Activated B cell treated with CpG ODN at 0.5 μM for 24 hours (primary cell): ENCODE measurements at places on chromosomes 5 and 9.

GRCh38 chr5:150052956-150053712 is 33.2 kb downstream of the CSF1R start:
- DNase-seq: no peak

DNA sequence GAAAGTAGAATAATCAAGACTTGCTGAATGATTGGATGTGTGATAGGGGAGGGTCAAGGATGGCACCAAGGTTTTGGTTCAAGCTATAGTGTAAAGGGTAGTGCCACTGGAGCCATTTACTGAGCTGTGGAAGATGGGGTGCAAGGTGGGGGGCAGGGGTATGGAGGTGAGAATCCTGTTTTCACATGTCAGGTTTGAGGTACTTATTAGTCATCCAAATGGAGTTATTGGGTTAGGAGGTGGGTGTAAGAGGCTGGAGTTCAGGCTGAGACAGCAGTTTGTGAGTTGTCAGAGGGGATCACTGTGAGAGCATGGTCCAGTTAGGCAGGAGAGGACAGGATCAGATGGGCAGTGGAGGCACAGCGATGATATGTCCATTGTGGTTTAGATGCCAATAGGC is 8.9 kb downstream of the PCBD2 start:
- DNase-seq: no peak

GRCh38 chr9:105219291-105219805 is 25.1 kb upstream of the SLC44A1 start:
- DNase-seq: no peak

- no peak for DNase-seq
Observed at GRCh38 chr9:89252651-89253267, 58.2 kb upstream of the CKS2 start.

- DNase-seq: no peak
Observed at GRCh38 chr9:133875131-133875530, 117.0 kb downstream of the VAV2 start.

- no peak for DNase-seq
Observed at GRCh38 chr5:79495311-79495710, 18.6 kb downstream of the HOMER1 start.

GRCh38 chr5:15002791-15003190 is 131.2 kb upstream of the ANKH start:
- DNase-seq: no peak

- no peak for DNase-seq
Observed at GRCh38 chr5:72194846-72195245, 87.6 kb downstream of the MAP1B start.

- DNase-seq: no peak
Observed at GRCh38 chr9:125752070-125752628, 5.0 kb downstream of the PBX3 start.

DNA sequence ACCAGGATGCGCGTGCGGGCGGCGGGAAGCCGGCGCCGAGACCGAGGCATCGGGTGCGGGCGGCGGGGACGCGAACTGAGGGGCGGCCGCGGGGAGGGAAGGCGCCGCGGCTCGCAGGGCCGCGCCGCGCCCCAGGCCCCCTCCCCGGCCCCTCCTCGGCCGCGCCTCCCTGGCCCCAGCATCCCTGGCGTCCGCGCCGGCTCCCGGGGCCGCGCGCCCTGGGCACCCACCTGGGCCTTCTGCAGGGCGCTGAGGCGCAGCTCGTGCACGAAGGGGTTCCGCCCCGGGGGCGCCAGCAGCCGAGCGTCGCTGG is 324 bp downstream of the LPCAT1 start:
- no peak for DNase-seq

DNA sequence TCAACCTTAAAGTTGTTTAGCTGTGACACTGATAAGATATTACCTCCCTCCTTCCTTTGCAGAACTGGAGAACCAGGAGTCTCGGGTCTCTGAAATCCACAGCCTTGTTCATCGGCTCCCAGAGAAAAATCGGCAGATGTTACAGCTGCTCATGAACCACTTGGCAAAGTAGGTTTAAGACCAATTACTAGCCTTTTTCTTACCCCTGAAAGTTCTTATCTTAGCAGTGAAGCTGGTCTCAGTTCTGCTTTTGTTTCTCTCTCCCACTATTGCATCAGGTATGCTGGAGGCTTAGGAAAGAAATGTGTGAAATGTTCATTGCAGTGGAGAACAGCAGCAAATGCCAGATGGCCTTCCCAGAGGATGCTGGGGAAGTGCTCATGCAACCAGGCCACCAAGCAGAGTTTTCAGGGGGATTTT is 287.4 kb downstream of the ARHGAP26 start:
- no peak for DNase-seq

- no peak for DNase-seq
Observed at GRCh38 chr9:108078375-108078774, 588.8 kb upstream of the KLF4 start.

DNA sequence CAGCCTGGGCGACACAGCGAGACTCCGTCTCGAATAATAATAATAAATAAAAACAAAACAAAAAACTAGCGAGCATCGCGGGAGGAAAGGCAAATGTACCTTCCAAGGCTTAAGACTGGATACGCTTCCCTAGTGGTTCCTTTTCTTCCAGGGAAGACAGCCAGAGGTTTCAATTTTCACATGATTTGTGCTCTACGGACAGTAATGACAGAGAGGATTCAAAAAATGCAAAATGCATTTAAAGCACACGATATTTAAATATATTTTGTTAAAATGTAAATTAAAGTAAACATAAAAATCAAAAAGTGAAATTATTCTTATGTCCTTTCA is 4.3 kb upstream of the TRIM41 start:
- DNase-seq: no peak

- no peak for DNase-seq
Observed at GRCh38 chr9:79809931-79810330, 238.2 kb downstream of the TLE4 start.

DNA sequence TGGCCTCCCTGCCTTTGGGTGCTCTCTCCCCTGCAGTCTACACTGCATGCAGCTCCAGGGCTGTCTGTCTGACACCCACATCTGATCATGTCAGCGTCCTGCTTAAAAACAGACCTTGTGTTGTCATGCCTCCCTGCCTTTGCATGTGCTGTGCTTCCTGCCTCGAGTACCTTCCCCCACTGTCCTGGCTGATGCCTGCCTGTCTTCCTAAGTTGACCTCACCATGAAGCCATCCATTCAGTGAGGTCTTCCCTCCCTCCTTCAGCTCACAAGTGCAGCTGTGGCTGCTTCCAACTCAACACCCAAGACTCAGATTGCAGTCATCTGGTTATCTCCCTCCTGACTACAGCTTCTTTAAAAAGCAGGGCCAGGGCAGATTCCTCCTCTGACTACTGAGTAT is 5.5 kb downstream of the ANGPTL2 start:
- DNase-seq: no peak

- DNase-seq: no peak
Observed at GRCh38 chr9:95727947-95728520, 147.5 kb upstream of the ERCC6L2 start.

DNA sequence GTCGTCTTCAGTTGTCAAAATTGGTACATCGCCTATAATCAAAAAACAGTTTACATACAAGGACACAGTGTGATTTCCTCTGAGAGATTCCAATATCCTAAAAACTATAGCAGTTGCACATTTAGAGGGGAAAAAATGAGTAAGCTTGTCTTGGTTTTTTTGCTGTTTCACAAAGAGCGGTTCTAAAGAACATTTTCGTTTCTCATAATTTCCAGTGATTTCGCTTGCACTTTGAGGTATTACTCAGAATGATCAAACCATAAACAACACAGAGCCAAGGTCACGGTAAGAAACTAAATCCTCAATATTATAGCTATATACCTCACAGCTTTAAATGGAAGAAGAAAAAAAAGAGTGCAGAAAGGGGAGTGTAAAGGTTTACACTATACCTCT is 861 bp downstream of the MTX3 start:
- no peak for DNase-seq

DNA sequence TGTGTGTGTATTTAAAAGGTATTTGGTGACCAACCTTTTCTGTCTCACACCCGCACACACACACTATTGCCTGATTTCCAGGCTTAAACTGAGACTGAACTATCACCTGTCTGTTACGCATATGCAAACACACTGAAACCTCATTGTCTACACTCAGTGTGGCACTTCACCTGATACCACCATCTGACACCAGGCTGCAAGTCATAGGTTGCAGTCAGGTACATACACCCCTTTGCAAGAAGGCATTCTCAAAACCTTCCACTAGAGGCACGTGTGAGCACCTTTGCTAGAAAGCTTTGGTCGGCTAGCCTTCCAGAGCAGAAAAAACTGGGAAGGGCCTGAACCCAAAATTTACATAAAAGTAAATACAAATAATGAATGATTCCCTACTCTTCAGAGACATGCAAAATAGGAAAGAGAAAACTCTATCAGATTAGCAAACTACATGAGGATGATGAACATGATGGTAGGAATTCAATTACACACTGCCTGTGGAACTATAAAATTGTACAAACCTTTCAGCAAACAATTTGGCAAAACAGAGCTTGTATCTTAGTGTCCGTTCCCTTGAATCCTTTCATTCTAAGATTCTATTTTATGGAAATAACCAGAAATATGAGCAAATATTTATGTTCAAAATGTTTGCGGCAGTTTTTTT is 5.9 kb upstream of the FOXD1 start:
- DNase-seq: no peak

DNA sequence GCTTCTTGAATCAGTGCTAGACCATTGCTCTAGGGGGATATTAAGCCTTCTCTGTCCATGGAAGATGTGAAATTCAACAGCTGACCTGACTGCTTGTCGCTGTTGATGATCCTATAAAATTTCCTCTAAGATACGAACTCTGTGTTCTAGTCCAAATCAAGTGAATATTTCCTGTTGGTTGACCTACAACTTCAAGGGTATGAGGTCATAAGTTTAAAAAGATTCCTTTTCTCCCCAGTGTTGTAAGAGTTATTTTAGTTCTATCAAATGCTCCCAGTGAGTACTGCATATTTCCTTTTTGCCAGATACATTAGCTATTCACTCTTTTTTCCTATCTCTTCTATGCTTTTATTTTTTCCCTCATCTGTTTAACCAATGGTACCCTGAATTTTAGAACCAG is 102.9 kb upstream of the CCDC152 start:
- no peak for DNase-seq

DNA sequence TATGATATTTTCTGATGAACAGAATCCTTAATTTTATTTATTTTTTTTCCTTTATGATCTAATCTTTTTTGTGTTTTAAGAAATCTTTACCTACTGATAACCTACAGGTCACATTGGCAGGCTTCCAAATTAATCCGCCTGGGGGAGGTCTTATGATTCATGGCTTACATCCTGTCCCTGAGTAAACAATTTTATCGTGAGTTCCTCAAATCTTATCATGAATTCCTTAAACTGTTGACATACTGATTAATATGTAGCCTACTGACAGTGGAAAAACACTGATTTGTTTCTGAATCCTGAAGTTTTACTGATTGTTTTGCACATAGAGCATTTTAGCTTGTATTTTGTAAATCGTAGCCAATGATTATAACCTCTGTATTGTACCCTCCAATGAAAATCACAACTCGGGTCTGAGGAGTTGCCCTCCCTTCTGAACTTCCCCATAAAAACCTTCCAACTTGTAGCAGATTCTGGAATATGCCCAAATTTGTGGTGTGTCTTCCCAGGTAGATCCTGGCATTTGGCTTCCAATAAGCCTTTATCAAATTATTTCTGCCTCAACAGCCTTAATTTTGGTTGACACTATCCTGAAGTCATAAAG is 105.6 kb downstream of the VCAN start:
- no peak for DNase-seq

GRCh38 chr9:94807556-94807955 is 81.1 kb downstream of the AOPEP start:
- DNase-seq: no peak

DNA sequence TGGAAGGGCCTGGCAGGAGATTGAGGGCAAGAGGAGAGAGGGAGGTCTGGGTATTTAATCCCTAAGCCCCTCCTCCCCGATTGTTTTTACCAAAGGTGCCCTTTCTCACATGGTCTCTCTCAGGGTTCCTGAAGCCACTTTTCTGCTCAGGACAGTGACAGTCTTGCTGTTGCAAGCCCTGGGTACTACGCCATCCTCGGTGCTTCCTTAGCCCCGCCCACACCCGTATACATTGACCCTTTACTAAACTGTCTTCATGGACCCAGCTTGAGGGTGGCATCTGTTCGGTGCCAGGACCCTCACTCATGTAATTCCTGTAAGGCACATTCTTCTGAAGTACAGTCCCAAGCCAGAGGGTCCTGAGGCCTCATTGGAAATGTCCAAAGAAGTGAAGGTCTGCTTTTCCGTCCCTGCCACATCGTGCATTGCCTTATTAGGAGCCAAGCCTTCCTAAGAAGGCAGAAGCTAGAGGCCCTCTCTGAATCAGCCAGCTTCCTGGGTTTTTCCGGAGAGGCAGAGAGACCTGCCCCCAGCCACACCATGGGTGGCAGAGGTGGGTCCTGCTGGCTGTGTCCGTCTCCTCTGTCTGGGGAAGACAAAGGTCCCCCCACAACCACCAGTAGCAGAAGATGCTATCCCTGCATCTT is 1.9 kb upstream of the SH3PXD2B start:
- no peak for DNase-seq

DNA sequence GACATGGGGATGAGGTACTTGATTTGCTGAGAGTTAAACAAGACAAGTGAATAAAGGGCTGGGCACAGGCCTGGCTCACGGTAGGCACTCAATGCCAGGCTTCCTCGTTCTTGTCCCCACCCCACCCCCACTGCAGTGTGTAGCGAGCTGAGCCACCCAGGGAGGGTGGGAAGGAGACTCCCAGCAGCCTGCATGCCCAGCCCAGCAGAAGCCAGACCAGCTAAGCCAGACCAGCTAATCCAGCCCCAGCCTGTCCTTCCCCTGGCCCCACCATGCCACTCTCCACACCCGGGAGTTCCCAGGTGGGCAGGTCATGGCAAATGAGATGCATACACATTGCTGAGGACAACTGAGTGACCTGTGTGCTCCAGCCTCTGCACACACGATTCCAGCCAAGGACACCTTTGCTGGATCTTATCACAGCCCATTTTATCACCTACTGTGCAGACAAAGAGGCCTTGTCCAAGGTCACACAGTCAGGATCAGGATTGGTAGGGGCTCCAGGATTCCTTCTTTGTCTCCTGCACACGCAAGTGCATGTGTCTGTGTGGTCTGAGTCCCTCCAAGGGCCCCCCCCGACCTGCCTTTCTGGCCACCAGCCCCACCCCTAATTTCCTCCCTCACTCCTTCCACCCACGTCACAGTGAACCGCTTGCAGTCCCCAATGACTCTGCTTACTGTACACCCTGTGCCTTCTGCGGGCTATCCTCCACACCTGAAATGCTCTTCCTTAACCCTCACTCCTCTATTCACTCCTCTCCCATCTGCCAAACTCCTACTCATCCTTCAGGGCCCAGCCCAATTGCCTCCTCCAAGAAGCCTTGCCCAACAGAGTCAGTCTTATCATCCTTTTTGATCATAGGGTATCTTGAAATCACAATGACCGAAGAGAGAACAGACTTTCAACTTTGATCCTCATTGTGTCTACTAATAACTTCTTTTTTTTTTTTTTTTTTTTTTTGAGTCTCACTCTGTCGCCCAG is 26.6 kb downstream of the DUSP1 start:
- no peak for DNase-seq

DNA sequence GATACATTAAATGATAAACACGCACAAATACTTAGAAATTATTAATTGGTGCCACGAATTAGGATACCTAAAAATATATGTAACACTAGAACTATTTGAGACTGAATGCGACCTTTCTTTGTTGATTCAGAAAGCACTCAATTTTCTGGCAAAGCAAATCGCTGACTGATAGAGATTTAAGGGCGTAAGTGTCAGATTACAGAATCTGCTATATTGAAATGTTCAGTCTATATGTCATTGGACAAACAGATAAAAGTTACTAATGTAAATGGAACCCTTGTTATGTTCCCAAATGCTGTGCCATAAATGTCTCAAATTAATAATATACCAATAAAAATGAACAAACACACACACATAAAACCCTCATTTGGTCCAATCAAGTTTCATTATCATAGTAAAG is 137.9 kb downstream of the MPDZ start:
- no peak for DNase-seq
